ENCODE measurements at places on chromosomes 6 and 20. TPM values are rescaled to one million over a fixed set of nuclear protein-coding genes. Genes with fewer than 3 reads are reported as not detected.

Gene HAO1
- 0.16 TPM for total RNA-seq

Gene TRIM31
- total RNA-seq = 4.0 TPM

Gene RIPPLY2
- 0.63 TPM for total RNA-seq

Gene ZSCAN23
- 8.3 TPM for total RNA-seq

Gene MACROD2
- 20.6 TPM for total RNA-seq

DNA sequence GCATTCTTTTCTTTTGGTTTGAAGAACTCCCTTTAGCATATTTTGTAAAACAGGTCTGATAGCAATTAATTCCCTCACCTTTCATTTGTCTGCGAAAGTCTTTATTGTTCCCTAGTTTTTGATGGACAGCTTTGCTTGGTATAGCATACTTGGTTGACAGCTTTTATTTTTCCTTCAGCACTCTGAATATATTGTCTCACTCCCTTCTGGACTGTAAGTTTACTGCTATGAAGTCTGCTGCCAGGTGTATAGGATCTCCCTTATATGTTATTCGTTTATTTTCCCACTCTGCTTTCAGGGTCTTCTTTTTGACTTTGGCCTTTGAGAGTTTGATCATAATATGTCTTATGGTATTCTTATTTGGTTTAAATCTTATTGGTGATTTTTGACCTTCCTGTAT lies 47.7 kb upstream of the SNAP91 start:
- no peak for DNase-seq

- peak; percentile 23 for DNase-seq
These were observed 256.5 kb downstream of the TRDN start for GRCh38 chr6:123380257-123380656.

GRCh38 chr6:53947780-53948179 lies 153.0 kb downstream of the LRRC1 start:
- no peak for DNase-seq

DNA sequence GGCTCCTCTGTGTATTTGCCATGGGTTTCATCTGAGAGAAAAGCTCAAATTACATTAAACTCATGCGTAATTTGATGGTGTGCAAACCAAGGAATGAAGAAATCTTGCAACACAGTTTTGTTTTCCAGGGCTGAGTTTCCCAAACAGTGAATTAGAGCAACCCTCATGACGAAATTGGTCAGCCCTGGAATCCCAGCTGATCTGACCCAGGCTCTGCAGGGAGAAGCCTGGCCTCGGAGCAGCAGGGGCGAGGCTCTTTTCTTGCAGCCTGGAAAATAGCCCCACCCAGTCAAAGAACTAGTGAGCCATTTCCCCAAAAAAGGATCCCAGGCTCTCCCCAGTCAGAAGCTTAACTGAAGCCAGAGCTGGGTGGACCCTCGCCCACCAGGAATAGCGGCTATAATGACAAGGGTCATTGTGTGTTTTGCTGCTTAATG lies 107.3 kb upstream of the SNX9 start:
- DNase-seq = peak; percentile 70

- DNase-seq = no peak
These were observed 142.3 kb downstream of the TBXT start for GRCh38 chr6:166025149-166025898.

- DNase-seq = no peak
These were observed 148.1 kb upstream of the TCF21 start for GRCh38 chr6:133740816-133741215.

GRCh38 chr6:150600301-150601017 lies 774 bp downstream of the PLEKHG1 start:
- peak; percentile 82 for DNase-seq

DNA sequence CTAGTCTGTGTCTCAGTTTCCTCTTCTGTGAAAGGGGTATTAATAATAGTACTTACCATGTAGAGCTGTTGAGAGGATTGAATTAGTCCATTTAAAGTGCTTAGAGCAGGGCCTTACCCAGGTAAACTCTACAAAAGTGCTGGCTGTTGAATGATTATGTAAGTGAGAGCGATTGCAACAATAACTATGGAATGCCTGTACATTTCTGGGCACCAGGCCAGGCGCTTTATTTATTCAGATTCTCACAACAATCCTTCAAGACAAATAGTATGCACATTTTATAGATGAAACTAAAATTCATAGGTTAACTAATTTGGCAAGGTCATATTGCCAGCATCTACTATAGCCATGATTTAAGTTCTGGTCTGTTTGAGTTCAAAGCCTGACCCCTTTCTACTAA lies 78.3 kb upstream of the MMS22L start:
- no peak for DNase-seq

DNA sequence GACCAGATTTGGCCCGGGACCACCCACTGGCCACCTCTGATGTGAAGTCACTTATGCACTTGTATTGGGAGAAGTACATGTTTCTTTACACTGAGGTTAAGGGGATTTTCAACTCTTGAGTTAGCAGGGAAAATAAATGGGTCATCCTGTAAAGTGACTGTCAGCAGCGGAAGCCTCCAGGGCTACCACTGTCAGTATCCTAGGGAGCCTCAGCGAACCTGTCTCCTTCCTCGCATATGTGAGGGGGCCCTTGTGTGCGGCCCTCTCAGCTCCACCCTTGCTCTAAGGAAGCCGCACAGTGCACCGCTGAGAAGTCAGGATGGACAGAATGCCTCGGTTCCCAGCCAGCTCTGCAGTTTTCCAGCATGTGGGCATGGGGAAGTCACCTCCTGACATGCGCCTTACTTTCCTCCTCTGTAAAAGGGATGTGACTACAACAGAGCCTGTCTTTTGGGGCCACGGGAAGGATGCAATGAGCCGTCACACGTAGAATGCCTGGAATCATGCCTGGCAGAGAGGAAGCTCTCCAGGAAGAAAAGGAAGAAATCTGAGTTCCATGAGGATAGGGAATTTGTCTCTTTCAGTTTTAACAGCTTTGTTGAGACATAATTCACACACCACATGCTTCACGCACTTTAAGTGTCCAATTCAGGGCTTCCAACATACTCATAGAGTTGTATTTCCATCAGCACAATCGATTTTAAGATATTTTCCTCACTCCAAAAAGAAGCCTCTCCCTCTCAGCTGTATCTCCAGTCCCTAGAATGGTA lies 115.4 kb downstream of the SYCP2 start:
- DNase-seq = peak; percentile 2

DNA sequence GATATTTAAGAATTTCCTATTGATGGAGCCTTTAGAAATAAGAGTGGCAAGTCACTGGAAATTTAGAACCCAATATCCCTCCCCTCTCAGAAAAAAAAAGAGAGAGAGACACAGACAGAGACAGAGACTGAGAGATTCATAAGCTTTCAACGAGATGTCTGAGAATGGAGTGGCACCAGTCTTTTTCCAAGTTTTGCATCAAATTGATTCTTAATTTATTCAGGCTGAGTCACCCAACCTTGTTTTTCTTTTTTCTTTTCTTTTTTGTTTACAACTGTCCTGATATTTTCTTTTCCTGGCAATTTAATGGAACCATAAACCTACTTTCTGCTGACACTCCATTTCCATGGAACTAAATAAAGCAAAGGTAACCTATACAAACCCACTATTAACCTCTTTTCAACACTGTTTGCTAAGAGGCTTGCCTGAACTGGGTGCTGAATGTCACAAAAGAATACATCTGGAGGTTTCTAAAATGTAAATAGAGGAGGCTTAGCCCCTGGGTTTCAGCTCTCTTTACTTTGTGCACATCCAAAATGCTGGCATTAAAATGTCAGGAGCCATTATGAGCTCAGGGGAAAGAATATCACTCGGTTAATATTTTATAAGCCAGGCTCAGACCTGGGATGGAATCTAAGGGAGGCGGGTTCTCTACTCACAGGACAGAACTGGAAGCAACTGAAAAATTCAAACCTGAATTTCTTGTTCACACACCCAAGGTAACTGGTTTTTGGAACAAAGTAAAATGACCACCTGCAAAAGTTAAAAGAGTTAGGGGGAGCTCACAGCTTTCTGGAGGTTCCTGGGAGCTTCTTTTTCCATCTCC lies 100.8 kb downstream of the BFSP1 start:
- no peak for DNase-seq

DNA sequence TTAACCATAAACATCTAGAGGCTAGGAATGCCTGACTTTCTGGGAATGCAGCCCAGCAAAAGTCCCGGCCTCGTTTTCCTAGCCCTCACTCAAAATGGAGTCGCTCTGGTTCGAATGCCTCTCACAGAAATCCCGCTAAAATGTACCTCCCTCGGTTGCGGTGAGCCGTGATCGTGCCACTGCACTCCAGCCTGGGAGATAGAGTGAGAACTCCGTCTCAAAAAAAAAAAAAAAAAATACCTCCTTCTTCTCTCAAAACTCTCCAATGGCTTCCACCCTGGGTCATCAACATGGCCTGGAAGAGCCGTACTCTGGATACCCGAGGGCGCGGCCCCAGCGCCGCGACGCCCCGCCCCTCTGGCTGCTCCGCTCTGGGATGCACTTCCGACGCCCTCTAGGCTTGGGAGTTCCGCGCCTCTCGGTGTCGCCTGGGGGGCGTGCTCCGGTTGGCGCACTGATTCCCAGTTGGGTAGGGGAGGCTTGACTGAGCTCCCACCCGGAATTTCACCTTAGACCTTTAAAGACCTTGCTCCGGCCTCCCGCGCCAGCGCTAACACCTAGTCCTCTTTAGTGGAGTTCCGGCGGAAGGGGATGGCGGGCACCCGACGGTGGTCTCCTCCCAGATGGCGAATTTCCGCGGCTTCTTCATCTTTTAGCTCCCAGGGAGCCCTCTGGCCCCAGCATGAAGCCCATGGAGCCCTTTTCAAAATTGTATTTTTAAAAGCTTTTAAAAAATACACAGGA lies 12.3 kb downstream of the HMGN4 start:
- DNase-seq = peak; percentile 79

GRCh38 chr20:50392138-50392866 lies 117.9 kb upstream of the PTPN1 start:
- no peak for DNase-seq
